ENCODE measurements at places on chromosomes 16 and 17.
A peak's percentile ranks its signal among the peaks of the same experiment; 100 is the strongest.

DNA sequence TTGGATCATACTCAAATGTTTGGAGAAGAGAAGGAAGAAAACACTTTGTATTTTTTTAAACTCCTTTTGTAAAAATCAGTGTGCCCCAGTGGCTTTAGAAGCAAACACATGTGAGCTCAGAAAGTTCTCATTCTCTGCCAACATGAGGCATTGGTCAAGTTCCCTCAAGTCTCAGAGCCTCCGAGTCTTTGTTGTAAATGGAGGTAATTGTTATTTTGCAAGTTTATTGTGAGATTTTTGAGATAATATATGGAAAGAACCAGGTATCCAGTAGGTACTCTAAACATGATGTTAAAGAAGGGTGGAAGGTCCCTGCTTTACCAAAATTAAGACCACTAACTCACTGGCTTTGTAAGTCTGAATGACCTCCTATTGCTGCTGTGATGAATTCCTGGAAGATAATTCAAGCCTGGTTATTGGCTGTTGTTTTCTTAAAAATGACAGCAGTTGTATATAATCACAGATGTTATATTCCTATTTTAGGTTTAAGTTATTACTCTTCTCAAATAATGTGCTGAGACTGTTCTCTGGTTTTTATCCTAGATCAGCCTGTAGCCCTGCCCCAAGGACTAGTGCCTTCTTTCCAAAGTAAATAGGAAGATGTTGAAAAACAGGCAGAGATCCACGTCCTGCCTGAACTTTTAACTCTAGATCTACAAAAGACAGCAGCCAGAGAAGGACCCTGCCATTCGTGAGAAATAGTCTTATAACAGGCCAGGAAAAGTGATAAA, 2.4 kb downstream of the HLF start:
- no peak for DNase-seq

- no peak for DNase-seq
Observed at GRCh38 chr17:11406716-11407115, 165.7 kb downstream of the SHISA6 start.

GRCh38 chr16:15605839-15606517, 37.0 kb downstream of the MARF1 start:
- no peak for DNase-seq

GRCh38 chr17:82039695-82040299, 2.3 kb upstream of the DCXR start:
- no peak for DNase-seq

GRCh38 chr17:75111777-75112335, 2.1 kb downstream of the ARMC7 start:
- DNase-seq = no peak

GRCh38 chr17:69869667-69870066, 205.4 kb upstream of the KCNJ16 start:
- no peak for DNase-seq

DNA sequence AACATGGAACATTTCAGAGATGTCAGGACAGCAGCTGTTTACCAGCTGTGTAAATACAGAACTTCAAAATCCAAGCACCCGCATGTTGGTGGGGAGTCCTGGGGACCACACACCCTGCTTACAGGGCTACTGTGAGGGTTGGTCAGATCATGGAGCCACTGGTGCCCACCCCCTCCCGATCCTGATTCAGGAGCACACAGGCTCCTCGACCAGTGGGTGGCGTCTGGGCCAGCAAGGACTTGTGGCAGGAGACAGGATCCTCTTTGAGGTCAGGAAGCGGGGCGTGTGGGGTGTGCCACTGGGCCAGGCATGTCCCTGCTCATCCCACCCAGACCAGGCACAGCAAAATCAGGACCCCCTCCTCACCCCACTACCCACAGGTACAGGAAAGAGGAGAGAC, 83.6 kb downstream of the SDK2 start:
- no peak for DNase-seq

GRCh38 chr16:85369060-85369459, 244.1 kb upstream of the GSE1 start:
- no peak for DNase-seq

DNA sequence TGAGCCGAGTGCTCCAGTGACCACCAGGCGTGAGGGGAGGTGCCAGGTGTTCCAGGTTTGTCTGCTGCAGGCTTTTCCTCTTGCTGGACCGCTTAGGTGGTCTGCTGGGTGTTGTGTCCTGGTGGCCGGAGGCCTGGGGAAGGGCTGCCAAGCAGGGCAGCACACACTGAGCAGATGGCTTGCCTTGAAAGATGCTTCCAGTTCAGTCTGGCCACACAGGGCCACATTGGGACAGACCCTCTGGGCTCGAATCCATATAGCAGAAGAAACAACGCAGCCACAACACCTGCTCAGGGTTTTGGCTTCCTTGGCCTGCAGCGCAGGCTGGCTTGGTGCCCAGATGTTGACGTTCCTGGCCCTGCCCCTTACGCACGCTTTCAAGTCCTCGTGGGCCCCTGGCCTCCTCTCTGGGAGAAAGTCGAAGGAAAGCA, 24.8 kb downstream of the GINS2 start:
- DNase-seq = no peak

GRCh38 chr17:6534846-6535514, 21.4 kb downstream of the PITPNM3 start:
- no peak for DNase-seq

- DNase-seq = no peak
Observed at GRCh38 chr17:57957120-57957850, 2.1 kb upstream of the CUEDC1 start.

GRCh38 chr16:89949756-89950155, 1.2 kb downstream of the DEF8 start:
- no peak for DNase-seq

DNA sequence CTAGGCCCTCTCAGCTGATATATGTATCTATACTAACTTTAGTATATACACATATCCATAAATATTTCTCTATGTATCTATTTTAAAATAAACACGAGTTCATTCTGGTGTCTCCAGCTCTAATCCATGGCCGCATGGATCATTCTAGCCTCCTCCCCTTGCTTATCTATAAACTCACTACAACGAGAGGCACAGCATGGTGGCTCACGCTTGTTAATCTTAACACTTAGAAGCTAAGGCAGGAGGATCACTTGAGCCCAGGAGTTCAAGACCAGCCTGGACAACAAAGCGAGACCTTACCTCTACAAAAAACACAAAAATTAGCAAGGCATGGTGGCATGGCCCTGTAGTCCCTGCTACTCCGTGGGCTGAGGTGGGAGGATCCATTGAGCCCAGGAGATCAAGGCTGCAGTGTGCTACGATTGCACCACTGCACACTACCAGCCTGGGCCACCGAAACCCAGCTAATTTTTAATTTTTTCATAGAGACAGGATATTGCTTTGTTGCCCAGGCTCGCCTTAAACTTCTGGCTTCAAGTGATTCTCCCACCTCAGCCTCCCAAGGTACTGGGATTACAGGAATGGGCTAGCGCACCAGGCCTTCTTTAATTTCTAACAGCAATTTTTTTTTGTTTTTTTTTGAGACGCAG, 3.9 kb upstream of the ZNF207 start:
- DNase-seq = no peak

GRCh38 chr17:38705803-38706504, 881 bp downstream of the MLLT6 start:
- peak; percentile 69 for DNase-seq

- no peak for DNase-seq
Observed at GRCh38 chr16:69057400-69058378, 47.8 kb upstream of the HAS3 start.

GRCh38 chr17:71846561-71847110, 274.2 kb upstream of the SOX9 start:
- no peak for DNase-seq

DNA sequence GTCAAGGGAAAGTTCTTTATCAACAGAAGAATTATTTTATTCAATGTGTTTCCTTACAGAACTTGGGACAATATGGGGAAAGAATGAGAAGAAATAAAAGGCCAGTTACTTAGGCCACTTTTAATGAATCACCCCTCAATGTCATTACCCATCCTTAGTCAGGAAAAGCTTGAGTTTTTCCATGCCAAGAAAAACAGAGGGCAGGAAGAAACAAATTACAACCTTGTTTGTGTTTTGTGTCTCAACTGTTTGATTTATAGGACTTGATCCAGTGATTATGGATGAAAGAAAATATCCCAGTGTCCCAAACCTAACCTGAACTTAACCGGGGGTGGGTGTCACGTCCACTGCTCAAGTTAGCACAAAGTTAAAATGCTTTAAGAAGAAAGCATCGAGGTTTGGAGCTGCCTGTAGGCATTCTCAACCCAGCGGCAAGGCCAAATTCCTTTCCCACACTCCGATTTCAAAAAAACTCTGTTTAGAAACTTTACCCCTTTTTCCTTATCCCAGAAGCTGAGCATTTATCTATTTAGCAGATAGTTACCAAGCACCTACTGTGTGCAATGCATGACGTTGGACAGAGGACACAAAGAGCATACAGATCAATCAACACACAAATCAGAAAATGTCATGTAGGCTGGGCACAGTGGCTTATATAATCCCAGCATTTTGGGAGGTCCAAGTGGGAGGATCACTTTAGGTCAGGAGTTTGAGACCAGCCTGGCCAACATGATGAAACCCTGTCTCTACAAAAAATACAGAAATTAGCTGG, 14.0 kb upstream of the CYB5B start:
- no peak for DNase-seq

GRCh38 chr17:49022391-49022941, 25.3 kb downstream of the IGF2BP1 start:
- DNase-seq = no peak

DNA sequence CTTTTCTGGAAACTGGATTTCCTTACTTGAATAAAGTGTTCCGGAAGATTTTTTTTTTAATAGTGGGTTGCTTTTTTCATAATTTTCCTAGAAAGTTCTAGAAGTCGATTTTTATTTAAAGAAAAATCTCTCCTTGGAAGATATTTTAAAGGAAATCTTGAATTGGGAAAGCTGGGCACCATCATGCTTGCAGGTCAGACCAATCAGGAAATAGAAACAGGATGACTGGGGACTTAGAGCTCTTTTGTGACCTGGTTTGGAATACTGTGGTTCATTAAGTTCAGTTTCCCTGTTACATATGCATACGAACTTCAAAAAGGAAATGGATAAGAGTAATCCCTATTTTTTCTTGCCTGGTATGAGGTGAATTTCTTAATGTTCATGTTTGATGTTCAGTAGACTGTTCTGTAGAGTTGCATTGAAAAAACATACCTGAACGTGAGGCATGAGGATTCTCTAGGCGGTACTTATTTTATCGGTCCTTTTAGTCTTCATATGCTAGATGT, 1.2 kb downstream of the NFATC3 start:
- DNase-seq = no peak

DNA sequence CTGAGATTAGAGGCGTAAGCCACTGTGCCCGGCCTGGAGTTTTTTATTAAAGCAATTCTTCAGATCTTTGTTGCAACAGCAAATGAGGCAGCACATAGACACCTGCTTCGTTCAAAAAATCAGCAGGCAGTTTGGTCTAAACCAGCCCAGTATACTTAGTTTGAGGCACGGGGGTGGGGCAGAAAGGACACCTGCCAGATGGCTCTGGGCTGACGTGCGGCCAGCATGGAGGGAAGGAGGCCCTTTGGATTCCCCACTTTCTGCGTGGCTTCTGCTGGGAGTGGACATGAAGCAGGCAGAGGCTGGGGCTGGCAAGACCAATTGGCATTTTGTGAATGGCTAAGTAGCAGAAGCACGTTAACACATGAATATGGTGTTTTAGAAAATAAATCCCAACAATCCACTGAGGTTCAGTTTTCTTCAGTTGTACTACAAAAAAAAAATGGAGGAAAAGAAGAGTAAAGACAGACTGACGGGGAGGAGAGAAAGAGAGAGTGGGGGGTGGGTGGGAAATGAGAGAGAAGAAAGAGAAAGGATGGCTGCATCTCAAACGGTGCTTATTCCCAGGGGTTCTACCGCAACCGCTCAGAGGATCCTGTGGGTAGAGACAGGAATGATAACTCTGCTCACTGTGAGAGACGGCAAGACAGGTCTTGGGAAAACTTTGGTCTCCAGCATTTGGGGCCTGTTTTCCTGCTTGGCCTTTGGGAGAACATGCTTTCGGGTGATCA, 16.3 kb downstream of the C16orf46 start:
- no peak for DNase-seq

DNA sequence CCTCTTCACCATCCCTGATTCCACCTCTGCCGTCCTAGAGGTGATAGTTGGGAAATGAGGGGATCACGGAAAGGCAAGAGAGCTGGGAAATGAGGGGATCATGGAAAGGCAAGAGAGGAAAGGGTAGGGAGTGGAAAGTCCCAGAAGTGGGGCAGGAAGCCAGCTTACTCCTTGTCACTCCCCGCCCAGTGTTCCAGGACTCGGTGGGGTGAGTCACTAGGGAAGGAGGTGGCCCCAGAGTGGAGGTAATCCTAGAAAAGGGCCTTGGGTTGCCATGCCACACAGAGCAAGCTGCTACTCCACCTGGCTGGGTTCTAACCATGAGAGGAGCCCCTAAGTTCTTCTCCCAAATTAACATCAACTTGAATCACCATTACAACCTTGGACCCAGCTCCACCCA, 14.8 kb downstream of the ALOXE3 start:
- DNase-seq = no peak

- peak; percentile 63 for DNase-seq
Observed at GRCh38 chr16:642189-643049, 791 bp downstream of the MCRIP2 start.

DNA sequence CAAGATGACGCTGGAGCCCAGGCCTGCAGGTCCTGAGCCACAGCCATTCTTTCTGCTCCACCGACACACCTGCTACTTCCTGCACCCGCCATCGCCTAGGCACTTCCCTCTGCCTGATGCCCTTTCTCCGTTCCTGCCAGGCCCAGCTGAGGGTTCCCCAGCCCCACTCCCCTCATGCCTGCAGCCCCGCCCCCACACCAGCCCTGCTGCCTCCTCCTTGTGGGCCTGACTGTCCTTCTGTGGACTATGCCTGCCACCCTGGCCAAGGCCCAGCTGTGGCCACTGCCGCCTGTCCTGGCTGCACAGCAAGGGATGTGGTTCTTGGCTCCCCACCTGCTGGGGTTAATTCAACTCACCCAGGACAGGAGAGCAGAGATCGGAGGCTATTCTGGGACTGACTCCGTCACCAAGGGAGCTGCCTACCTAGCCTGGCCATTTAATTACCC, 7.5 kb downstream of the NATD1 start:
- no peak for DNase-seq

GRCh38 chr16:58265480-58266052, 29.3 kb downstream of the PRSS54 start:
- no peak for DNase-seq

DNA sequence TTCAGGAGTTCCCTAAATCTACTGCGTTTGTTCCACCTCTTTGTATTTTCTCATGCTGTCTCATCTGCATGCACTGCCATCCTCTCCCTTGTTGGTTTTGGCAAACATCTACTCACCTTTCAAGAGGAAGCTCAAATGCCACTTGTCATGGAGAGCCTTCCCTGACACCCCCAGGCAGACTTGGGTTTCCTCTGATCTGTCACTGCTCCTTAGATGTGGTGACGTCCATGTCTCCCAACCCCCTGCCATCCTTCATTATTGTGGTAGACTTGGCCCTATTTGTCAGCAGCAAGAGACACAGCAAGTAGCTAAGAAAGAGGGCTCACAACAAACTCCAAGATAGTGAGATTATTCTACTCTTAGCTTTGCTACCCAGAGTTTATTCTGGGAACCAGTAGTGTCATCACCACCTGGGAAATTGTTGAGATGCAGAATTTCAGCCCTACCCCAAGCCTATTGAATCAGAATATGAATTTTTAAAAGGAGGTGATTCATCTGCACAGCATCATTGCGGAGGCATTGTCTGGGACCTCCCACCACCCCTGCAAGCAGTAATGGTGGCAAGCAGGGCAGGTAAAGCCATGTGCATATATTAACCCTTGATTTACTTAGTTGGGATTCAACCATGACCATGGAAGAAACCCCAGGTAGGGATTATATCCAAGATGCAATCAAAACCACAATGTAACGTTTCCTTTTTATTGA, 248.9 kb downstream of the SHISA9 start:
- DNase-seq = no peak

- DNase-seq = no peak
Observed at GRCh38 chr16:28924399-28924761, 658 bp downstream of the RABEP2 start.
